ENCODE measurements at places on chromosomes 2 and 18. TPM values are rescaled to one million over a fixed set of nuclear protein-coding genes. Genes with fewer than 3 reads are reported as not detected.

GRCh38 chr2:238125127-238125885 lies 13.2 kb upstream of the KLHL30 start:
- H3K36me3 ChIP-seq = no peaks in the 10 kb centered on the region
- no peaks in the 10 kb centered on the region for H3K4me1 ChIP-seq
- no peak overlapping the region for H3K27ac ChIP-seq

DNA sequence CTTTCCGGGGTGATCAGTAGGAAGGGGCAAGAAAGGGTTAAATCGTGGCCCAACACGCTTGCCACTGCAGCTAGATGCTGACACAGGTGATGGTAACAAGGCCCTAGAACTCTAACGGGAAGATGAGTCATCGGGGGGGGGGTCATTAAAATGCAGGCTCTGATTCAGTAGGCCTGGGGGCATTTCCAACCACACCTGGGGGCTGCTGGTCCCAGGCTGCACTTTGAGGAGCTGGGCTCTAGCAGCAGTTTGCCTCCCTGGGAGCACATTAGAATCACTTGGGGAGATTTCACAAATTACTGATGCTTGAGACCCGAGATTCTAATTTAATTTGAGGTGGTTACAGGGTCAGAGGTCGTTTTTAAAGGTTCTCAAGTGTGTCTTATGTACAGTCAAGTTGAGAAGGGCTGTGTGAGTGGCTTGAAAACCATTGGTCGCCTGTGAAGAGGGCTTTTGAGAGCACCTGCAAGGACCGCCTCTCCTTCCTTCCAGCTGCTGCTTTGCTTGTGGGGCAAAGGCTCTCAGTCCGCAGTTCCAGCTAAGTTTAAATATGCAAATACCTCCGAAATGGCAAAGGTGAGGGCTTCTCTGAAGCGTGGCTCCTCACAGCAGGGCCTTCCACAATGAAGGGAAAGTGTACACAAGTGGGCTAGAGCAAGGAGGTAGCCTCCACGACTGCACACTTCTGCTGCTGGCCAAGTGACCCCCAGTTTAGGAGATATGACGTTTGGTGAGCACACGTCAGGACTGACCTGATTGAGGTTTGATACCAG lies 128.0 kb upstream of the MSH6 start:
- no peak overlapping the region for H3K27ac ChIP-seq
- no peak overlapping the region for H3K4me3 ChIP-seq
- no peak for DNase-seq
- H3K36me3 ChIP-seq = no peaks in the 10 kb centered on the region

GRCh38 chr2:37653805-37654378 lies 17.6 kb downstream of the CDC42EP3 start:
- H3K27me3 ChIP-seq = no peaks in the 10 kb centered on the region
- H3K4me1 ChIP-seq = peaks cover 71% of the 10 kb centered on the region
- H3K27ac ChIP-seq = peak overlapping the region; percentile 78
- peaks cover 36% of the 10 kb centered on the region for H3K36me3 ChIP-seq
- no peak for DNase-seq

DNA sequence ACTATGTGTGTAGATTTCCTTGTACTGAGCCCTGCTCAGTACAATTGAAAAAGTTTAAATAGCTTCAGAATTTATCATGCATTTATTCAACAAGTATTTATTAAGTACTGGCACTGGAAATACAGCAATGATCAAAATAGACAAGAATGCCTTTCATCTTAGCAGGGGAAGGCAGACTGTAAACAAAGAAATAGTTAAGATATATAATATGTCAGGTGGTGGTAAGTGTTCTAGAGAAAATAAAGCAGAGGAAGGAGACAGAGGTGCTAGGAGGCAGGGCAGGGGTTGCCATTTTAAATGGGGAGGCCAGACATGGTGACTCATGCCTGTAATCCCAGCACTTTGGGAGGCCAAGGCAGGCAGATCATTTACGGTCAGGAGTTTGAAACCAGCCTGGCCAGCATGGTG lies 13.6 kb upstream of the LIPG start:
- peaks cover 7% of the 10 kb centered on the region for H3K4me1 ChIP-seq
- no peak overlapping the region for H3K4me3 ChIP-seq
- no peaks in the 10 kb centered on the region for H3K36me3 ChIP-seq
- peak overlapping the region; percentile 80 for H3K27ac ChIP-seq
- no peaks in the 10 kb centered on the region for H3K27me3 ChIP-seq

GRCh38 chr2:27873091-27873490 lies 17.1 kb downstream of the RBKS start:
- H3K27ac ChIP-seq = no peak overlapping the region
- H3K4me3 ChIP-seq = no peak overlapping the region
- H3K36me3 ChIP-seq = no peaks in the 10 kb centered on the region
- peaks cover 6% of the 10 kb centered on the region for H3K4me1 ChIP-seq
- no peaks in the 10 kb centered on the region for H3K27me3 ChIP-seq

DNA sequence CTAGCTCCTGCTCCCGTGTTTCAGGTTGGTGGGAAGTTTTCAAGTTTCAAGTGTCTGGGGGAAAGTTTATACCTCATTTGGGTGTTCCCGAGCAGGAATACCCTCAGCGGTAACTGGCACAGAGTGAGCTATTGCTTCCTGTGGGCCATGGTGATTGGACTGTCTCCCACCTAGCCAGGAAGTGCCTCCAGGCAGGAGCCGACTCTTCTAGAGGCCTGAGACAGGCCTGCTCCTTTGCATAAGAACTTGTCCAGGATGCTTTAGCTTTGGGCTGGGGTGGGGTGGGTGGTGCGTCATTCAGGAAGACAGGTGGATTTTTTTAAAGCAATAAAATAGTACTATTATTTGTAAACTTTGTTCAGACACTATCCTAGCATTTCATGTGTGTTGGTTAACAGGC lies 23.5 kb upstream of the DNMT3A start:
- no peak overlapping the region for H3K4me3 ChIP-seq
- DNase-seq = no peak
- no peaks in the 10 kb centered on the region for H3K36me3 ChIP-seq
- H3K27me3 ChIP-seq = no peaks in the 10 kb centered on the region
- no peak overlapping the region for H3K27ac ChIP-seq

DNA sequence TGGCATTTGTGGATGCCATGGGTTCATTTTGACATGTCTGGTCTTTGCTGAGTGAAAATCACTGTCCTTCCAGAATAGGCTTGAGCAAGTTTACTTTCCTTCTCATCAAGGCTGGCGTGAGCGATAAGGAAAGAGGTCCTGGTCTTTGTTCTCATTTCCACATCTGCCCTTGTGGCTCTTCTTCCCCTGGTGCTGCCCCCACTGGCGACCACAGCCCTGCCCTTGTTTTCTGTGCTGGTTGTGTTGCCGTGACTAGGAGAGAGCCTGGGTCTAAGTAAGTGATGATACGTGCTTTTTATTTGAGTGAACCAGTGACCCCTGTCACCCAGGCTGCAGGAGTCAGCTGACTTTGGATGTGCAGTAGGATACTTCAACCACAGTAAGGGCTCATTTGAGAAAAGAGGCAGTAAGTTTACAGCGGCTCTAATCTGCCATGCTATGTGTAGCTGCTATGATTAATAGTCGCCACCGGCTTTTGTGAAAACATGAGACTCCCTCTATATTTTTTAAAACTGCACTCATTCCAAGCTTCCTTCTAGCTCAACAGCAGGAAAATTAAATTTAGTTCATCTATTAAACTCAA lies 441.7 kb downstream of the RNF144A start:
- H3K36me3 ChIP-seq = no peaks in the 10 kb centered on the region
- no peaks in the 10 kb centered on the region for H3K4me1 ChIP-seq
- no peak overlapping the region for H3K4me3 ChIP-seq
- DNase-seq = no peak
- no peak overlapping the region for H3K27ac ChIP-seq
- H3K27me3 ChIP-seq = no peaks in the 10 kb centered on the region

- no peak for DNase-seq
- no peaks in the 10 kb centered on the region for H3K4me1 ChIP-seq
- H3K27me3 ChIP-seq = no peaks in the 10 kb centered on the region
- H3K4me3 ChIP-seq = no peak overlapping the region
These were observed 698.2 kb downstream of the TRIB2 start for GRCh38 chr2:13414897-13415296.

DNA sequence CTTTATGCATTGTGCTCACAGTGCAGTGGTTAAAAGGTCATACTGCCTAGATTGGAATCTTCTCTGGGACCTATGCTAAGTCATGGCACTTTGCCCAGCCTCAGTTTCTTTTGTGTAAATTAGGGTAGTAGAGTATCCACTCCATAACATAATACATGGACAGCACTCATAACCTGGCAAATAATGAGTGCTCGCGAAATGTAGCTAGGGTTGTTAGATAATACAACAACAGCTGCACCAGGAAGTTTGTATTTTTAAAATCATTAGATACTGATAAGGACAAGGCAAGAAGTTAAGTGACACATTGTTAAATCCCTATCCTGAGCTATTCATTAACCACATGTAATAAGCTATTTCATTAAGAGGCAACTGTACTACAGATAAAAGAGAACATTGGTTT lies 13.8 kb upstream of the PLA2R1 start:
- H3K36me3 ChIP-seq = no peaks in the 10 kb centered on the region
- H3K27me3 ChIP-seq = no peaks in the 10 kb centered on the region
- H3K4me3 ChIP-seq = no peak overlapping the region
- DNase-seq = no peak

- DNase-seq = no peak
- H3K4me1 ChIP-seq = no peaks in the 10 kb centered on the region
- H3K27ac ChIP-seq = no peak overlapping the region
- no peaks in the 10 kb centered on the region for H3K36me3 ChIP-seq
These were observed 214.5 kb upstream of the SALL3 start for GRCh38 chr18:78765142-78765541.

DNA sequence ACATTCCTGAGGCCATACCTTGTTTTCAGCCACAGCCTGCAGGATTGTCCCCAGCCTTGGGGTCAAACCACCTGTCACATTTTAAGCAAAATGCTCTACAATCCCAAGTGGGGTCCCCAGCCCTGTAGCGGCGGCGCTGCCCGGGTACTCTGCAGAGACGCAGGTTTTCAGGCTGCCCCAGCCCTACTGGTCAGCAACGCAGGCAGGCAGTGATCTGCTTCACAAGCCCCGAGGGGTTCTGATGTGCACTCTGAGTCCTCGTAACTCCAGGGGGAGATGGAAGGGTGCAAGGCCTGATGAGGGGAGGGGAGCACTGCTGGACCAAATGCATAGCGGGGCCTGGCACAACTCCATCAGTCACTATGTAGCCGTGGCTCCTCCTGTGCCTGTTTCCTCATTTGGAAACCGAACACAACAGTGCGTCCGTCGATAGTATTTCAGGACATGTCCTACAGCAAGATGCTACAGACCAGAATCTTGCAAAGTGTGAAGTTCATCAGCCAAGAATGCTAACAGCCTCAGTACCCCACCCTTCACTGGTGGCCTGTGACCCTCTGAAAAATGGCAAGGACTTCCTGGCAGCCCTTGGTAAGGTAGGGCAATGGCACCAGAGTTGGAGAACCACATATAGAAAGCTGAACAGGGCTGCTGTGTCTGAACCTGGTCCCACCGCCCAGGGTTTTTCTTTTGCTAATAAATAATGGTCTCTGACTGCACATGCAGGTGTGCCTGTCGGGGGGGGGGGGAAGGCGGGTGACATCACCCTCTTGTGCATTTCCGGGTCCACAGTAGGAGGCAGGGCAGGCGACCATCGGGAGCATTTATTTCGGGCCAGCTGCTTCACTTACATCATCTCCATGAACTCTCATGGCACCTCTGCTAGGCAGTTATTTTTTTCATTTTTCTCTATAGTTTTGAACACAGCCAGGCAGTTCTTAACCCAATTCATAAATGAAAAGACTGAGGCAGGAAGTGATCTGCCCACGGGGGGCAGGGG lies 50.6 kb upstream of the TFCP2L1 start:
- no peak for DNase-seq
- no peak overlapping the region for H3K27ac ChIP-seq
- H3K4me3 ChIP-seq = no peak overlapping the region
- H3K4me1 ChIP-seq = no peaks in the 10 kb centered on the region

- H3K36me3 ChIP-seq = no peaks in the 10 kb centered on the region
- no peak for DNase-seq
- H3K4me3 ChIP-seq = no peak overlapping the region
These were observed 4.8 kb downstream of the NT5C1B start for GRCh38 chr2:18584608-18584954.

AGXT gene
- total RNA-seq = not detected

CASP10 gene
- 1.2 TPM for total RNA-seq

PLEKHA3 gene
- total RNA-seq = 41.0 TPM

FAHD2A gene
- 23.4 TPM for total RNA-seq

OTOS gene
- not detected for total RNA-seq

C2orf66 gene
- total RNA-seq = 0.54 TPM

ALKAL2 gene
- total RNA-seq = 1.3 TPM

SERPINB4 gene
- total RNA-seq = not detected

ACVR1C gene
- total RNA-seq = 0.62 TPM

All from astrocyte (in vitro differentiated cells and primary cell).